ENCODE measurements at places on chromosomes 2 and 18.

DNA sequence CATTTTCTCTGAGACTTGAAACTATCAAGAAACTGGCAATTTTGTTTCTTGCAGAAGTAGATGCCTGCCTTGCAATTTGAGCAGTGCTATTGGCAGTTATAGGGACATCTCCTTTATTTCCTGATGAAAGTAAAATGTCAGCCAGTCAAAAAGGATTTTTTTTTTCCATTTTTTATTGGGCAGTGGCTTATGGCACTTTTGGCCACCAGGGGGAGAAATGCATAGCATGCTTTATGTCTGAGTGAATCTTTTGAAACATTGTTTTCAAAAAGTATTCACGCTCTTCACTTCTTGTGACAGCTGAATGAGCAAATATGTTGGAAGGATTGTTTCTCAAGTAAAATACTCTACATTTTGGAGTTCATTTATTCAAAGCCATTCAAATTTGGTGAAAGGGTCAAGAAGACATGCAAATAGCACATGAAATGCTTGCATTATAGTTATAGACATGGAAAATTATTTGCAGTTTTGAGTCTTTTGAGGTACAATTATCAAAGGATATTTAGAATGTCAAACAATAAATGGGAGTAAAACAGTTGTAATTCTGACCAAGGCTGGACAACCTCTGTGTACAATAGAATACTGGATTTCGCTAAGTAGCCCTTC, 491.0 kb downstream of the CDH2 start:
- DNase-seq, result no peak

GRCh38 chr18:61735564-61736102, 157.2 kb downstream of the RNF152 start:
- no peak for DNase-seq

- DNase-seq, result no peak
These were observed 194.1 kb upstream of the DSEL start for GRCh38 chr18:67710639-67711038.

DNA sequence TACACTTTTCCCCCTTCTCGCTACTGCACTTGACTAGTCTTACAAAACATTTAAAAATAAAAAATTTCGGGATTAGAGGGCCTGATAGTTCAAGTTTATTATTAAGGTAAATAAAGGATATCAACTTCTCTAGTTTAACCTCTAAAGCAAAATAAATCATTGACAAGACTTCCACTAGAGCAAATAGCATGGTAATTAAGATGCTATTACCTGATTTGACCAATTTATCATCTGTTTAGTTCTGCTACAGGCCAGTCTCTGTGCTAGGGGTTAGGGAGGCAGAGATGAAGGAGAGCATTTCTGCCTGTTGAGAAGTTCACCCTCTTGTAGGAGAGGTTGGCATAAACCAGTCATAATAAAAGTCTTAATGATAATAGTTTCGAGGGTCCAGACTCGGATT, 34.0 kb downstream of the RHOB start:
- DNase-seq, result no peak

- DNase-seq, result no peak
These were observed 34.8 kb upstream of the EPG5 start for GRCh38 chr18:46001892-46002291.

DNA sequence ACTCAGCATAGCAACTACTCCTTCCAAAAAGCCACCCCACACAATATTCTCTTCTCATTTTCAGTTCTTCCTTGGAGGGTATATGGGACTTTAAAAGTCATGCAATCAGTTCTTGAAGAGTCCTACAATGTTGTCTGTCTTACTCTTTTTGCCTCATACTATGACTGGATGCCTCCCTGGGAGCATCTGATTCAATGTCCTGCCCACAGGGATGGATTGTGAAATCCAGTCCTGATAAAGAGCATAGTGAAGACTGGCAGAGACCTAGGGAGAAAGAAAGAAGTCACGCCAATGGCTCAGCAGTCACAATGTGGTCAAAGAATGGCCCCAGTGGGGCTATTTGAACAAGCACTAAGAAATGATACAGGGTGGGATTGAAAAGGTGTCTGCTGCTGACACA, 155.1 kb upstream of the SERPINE2 start:
- DNase-seq, result no peak

GRCh38 chr2:115910270-115910669, 1467.8 kb downstream of the DPP10 start:
- no peak for DNase-seq

DNA sequence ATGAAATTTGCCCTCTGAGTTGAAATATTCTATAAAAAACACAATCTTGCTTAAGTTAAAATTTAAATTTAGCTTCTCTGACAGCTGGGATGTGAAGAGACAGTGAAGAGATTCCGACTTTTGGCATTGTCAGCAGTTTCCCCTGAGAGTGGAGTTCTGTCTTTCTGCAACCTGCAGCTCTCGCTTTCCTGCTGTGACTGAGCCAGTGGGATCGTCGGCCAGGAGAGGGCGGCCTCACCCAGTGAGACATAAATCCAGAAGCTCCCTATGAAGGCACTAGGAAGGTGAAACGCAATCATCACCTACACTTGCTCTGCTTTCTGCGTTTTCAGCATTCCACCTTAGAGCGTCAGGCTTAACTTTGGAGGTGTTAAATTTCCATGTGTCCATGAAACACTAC, 75.4 kb upstream of the HNMT start:
- DNase-seq, result no peak

DNA sequence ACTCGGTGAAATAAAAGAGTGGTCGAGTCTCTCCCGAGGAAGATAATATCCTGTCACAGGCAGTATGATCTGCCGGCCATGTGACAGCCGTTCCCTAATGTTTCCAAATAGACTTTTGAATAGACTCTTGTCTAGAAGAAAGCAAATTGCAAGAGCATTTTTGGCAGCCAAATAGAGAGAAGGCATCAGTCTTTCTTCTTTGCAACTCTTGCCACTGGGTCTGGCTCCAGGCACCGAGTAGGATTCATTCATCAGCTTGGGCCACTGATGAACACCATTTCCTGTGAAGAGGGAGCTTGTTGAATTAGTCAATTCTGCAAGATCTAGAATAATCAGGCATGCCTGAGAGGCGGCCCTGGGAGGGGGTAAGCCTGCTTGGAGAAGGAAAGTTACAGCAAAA, 165.6 kb downstream of the KLHL29 start:
- no peak for DNase-seq

GRCh38 chr2:25960920-25961319, 21.4 kb downstream of the KIF3C start:
- DNase-seq, result no peak

GRCh38 chr2:101751276-101751815, 53.8 kb downstream of the MAP4K4 start:
- no peak for DNase-seq

DNA sequence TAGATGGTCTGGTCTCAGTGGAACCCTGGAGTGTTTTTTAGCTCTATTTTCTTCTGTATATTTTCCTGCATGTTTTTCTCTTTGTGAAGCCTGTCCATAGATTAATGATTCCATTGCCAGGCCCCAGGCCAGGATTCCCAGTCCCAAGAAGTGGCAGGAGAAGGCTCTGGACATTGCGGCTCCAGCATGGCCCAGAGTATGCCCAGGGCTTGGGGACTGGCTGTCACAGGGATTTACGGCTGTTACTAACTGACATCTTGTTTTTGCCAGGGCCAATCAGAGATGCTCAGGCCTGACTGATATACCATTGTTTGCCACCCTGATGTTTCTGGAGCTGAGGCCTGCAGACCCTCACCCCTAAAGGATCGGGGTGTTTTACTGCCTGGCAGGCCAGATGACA, 59.0 kb downstream of the PRKCE start:
- no peak for DNase-seq

DNA sequence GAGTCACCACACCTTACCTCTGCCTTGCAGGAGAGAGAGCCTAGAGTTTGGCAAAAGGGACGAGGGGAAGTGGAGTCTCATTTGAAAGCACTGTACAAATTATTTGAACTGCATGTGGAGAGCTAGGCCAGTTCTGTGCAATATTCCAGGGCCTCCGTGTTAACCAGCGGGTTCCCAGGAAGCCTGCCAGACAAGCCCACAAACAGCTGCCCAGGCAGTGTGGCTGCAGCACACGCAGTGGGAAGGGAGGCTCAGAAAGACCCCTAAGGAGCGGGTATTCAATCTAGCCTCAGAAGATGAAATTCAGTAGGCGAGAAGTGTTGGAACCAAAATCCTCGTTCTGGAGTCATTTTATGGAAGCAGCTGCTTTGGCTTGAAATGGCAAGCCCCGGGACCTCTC, 30.7 kb downstream of the CNGA3 start:
- no peak for DNase-seq

GRCh38 chr18:11112286-11112685, 37.1 kb downstream of the PIEZO2 start:
- no peak for DNase-seq

DNA sequence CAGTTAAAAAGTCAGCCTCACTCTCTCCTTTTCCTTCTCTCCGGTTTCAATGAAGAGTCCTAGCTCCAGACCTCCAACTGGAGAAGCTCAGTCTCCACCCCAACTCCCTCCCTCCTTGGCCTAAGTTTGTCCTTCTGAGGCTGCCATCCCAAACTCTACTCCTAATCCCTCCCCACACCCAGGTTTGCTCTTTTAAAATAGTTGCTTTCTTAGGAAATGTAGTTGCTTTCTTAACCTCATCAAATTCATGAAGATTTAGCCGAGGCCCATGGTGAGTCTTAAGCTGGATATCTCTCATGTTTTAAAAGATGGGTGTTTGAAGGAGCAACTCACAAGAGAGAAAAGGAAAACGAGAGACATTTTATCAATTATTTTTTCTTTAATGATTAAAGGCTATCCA, 937 bp upstream of the LANCL1 start:
- no peak for DNase-seq

- peak; percentile 24 for DNase-seq
These were observed 1.8 kb downstream of the SP3 start for GRCh38 chr2:173963323-173963816.

DNA sequence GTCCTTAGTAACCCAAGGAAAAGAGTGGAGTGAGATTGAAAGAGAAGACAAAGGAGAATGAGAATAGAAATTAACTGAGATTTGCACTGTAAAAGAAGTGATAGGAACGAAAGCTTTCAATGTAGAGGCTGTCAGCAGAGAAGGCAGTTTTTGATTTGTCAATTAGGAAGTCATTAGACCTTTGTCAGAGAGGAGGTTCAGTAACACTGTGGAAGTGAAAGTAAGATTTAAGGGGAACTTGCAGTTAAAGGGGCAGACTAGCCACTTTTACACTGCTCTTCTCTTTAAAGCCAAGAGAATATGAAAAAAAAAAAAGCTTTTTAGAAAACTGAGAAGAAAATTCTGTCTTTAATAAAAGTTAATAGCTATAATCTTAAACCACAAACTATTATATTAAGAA, 11.5 kb upstream of the KYNU start:
- DNase-seq, result no peak

DNA sequence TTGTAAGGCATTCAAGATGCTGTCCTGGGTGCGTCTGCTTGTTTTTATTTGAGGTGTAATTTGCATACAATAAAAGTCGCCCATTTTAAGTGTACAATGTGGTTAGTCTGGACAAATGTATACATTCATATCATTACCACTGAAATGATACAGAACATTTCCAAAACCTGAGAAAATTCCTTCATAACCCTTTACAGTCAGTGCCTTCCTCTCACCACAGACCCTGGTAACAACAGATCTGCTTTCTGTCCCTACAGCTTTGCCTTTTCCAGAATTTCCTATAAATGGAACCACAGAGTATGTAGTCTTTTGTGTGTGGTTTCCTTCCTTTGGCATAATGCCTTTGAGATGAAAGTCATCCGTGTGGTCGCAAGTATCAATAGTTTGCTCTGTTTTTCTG, 45.8 kb upstream of the NFU1 start:
- no peak for DNase-seq

DNA sequence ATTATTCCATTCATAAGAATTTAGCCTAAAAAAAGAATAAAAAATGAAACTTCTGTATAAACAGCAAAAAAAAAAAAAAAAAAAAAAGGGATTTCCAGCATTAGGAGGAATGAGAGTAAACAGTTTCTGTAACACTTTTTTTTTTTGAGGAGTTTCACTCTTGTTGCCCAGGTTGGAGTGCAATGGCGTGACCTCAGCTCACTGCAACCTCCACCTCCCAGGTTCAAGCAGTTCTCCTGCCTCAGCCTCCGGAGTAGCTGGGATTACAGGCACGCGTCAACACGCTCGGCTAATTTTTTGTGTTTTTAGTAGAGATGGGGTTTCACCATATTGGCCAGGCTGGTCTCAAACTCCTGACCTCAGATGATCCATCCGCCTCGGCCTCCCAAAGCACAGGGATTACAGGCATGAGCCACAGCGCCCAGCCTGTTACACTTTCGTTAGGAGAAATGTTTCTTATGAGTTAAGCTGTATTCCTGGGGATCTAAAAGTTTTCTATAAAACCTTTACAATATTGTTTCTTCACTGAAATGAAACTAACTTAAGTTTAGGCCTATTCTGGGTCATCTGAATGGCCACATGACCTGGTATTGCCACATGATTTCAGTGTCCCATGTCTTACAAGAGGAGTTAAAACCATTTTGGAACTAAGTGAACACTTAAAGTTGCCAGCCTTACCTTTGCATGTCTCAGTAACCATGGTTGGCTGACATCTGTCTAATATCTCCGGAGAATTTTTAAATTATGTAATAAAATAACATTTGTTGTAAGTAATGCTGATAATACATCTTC, 17.5 kb downstream of the SMAD2 start:
- DNase-seq, result no peak

DNA sequence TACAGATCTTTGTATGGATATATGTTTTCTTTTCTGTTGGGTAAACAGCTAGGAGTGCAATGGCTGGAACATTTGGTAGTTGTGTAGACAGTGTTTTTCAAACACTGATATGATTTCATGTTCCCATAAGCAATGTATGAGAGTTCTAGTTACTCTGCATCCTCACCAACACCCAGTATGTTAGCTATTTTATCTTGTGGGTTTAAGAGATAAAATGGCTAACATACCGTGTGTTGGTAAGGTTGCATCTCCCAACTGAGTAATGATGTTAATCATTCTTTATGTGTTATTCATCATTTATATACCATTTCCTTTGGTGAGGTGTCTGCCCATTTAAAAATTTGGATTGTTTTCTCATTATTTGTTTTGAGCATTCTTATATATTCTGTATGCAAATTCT, 65.7 kb downstream of the LYPD6B start:
- no peak for DNase-seq

GRCh38 chr2:232146294-232146693, 184.8 kb downstream of the DIS3L2 start:
- no peak for DNase-seq

DNA sequence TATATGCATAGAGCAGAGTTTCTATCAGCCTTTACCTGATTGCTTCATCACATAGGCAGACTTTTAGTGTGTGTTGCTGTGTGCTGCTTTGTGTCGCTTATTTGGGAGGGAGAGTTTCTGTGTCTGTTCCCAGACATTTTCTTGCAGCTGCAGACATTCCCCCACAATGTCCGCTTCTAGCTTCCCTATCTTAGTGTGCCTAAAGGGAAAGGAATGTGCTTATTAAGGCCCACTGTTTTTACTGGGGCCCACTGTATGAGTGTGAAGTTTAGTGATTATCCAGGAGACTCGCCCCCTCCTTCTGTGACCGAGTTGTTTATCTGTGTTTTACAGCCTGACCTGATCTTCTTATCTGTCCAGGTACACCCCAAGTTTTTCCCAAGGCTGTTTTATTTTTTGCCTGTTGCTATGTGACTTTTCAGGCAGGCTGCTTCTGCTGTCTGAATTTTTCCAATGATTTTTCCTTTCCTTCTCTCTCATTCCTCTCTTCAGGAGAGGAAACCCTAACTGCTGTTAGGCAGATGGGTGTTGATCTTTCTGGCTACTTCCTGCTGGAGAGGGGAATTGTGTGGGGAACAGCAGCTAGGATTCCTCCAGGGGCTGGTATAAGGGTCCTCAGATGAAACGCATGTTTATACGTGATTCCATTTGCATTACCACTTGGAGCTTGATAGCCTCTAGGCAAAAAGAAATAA, 47.6 kb downstream of the STK17B start:
- DNase-seq, result no peak
